Upper lobe of left lung (tissue), 6 donors: ENCODE measurements at places on chromosomes 7 and 10.

DNA sequence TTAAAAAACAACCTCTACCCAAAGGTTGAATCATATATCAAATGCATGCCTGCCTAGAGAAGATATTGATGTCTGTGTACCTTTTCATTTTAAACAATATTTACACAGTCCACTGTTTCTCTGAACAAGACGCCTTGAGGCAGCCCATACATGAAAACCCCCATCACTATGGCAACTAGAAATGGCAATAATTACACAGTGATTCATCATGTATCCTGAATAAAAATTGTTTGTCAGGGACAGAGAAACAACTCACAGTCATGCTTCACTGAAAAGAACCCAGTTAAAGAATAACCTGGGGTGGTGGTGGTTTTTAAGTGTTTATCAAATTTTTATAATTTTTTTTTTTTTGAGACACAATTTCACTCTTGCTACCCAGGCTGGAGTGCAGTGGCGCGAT lies 19.7 kb downstream of the DNAJC12 start:
- no peaks in the 10 kb centered on the region for H3K36me3 ChIP-seq
- no peaks in the 10 kb centered on the region for H3K4me1 ChIP-seq
- no peak overlapping the region for H3K27ac ChIP-seq
- H3K4me3 ChIP-seq, result no peak overlapping the region

GRCh38 chr10:48748573-48748972 lies 63.9 kb downstream of the WDFY4 start:
- H3K27me3 ChIP-seq, result no peaks in the 10 kb centered on the region
- DNase-seq, result no peak
- H3K4me3 ChIP-seq, result no peak overlapping the region
- H3K36me3 ChIP-seq, result no peaks in the 10 kb centered on the region
- no peak overlapping the region for H3K27ac ChIP-seq
- H3K4me1 ChIP-seq, result no peaks in the 10 kb centered on the region

DNA sequence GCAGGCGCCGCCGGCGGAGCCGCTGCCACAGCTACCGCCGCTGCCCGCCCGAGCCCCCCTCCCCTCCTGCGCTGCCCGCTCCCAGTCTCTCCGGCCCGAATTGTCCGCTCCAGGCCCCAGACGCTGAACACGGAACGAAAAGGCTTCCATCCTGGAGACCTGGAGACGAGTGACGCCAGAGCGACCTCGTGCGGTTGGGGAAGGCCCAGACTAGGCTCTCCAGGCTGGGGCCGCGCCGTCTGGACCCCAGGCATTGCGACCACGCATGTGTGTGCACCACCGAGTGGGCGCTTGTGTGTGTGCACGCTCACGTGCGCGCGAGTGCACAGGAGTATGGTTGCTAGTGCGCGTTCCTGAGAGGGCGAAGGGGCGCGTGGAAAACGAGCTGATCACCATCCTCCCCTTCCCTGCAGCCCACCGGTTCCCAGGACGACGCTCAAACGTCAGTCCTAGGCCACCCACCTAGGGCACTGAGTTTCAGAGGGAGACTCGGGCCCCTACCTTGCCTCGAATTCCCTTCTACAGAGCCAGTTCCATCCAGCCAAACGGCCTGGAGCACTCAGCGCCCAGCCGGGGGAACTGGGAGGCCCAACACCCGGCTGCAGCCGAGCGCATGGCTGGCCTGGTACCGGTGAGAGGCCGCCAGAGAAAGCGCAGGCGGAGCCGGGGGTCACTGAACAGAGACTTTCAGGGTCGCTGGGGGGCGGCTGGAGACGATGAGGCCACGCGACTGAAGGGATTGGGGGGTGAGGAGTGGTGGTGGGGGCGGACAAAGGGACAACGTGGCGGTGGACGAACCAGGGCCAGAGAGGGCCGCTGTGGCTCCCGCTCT lies 11.6 kb downstream of the LBX1 start:
- DNase-seq, result peak; percentile 31
- peaks cover 80% of the 10 kb centered on the region for H3K27me3 ChIP-seq
- H3K4me1 ChIP-seq, result peaks cover 56% of the 10 kb centered on the region
- no peaks in the 10 kb centered on the region for H3K36me3 ChIP-seq
- no peak overlapping the region for H3K27ac ChIP-seq

DNA sequence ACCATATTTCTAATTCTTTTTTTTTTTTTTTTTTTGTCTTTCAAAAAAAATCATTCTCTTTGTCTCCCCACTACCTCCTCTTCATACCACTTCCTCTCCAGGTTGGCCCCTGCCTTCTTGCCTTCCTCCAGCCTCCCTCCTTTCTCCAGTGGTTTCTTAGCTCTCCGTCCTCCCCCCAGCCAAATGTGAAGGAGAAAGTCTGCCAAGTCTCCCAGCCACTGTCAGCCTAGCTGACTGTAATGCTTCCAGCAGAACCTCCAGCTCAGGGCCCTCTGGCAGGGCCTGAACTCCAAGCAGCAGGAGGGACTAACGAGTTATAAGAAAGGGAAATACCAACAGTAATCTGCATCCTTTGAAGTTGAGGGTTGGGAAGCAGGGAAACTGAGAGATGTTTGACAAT lies 35.5 kb upstream of the BICC1 start:
- no peaks in the 10 kb centered on the region for H3K4me1 ChIP-seq
- no peak overlapping the region for H3K4me3 ChIP-seq
- H3K27ac ChIP-seq, result no peak overlapping the region
- H3K27me3 ChIP-seq, result no peaks in the 10 kb centered on the region
- no peaks in the 10 kb centered on the region for H3K36me3 ChIP-seq
- no peak for DNase-seq

GRCh38 chr7:148042935-148043631 lies 547.5 kb upstream of the C7orf33 start:
- DNase-seq, result no peak
- H3K4me1 ChIP-seq, result no peaks in the 10 kb centered on the region
- no peak overlapping the region for H3K4me3 ChIP-seq
- no peak overlapping the region for H3K27ac ChIP-seq
- H3K27me3 ChIP-seq, result no peaks in the 10 kb centered on the region

DNA sequence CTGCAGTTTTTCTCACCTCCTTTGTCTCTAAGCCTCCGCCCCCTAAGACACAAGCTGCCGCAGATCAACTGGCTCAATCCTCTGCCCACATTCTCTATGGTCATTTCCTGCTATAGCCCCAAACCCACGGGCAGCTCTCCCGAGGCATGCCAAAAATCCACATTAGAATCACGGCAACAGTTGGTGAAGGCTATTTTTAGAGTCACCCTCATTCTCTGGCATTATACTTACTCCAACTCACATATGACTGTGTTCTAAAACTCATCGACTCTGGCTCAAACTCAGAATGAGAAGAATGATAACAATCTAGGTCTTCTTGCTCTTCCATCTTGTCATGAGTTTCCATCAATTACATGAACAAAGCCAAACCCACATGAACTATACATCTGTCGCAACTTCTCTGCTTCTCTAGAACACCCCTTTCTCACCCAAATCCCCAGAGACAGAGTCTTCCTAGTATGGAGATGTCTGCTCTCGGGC lies 10.9 kb upstream of the KIAA1549 start:
- no peaks in the 10 kb centered on the region for H3K27me3 ChIP-seq
- no peak overlapping the region for H3K27ac ChIP-seq
- no peaks in the 10 kb centered on the region for H3K4me1 ChIP-seq

GRCh38 chr10:47346581-47347302 lies 1.4 kb upstream of the RBP3 start:
- no peaks in the 10 kb centered on the region for H3K36me3 ChIP-seq
- no peak overlapping the region for H3K27ac ChIP-seq
- no peaks in the 10 kb centered on the region for H3K27me3 ChIP-seq
- H3K4me1 ChIP-seq, result no peaks in the 10 kb centered on the region
- DNase-seq, result peak; percentile 58

- peak overlapping the region; percentile 84 for H3K27ac ChIP-seq
- H3K36me3 ChIP-seq, result no peaks in the 10 kb centered on the region
- H3K4me3 ChIP-seq, result no peak overlapping the region
- no peaks in the 10 kb centered on the region for H3K27me3 ChIP-seq
Measured at GRCh38 chr10:69685802-69686585, 55.9 kb downstream of the FAM241B start.

- H3K27ac ChIP-seq, result peak overlapping the region; percentile 90
- H3K27me3 ChIP-seq, result no peaks in the 10 kb centered on the region
- no peak overlapping the region for H3K4me3 ChIP-seq
- peaks cover 94% of the 10 kb centered on the region for H3K4me1 ChIP-seq
- DNase-seq, result no peak
Measured at GRCh38 chr10:79264942-79265341, 82.3 kb upstream of the PPIF start.

GRCh38 chr7:127404286-127405072 lies 12.0 kb upstream of the ZNF800 start:
- no peak overlapping the region for H3K27ac ChIP-seq
- H3K36me3 ChIP-seq, result no peaks in the 10 kb centered on the region
- no peak overlapping the region for H3K4me3 ChIP-seq
- H3K4me1 ChIP-seq, result no peaks in the 10 kb centered on the region
- H3K27me3 ChIP-seq, result no peaks in the 10 kb centered on the region
- no peak for DNase-seq

DNA sequence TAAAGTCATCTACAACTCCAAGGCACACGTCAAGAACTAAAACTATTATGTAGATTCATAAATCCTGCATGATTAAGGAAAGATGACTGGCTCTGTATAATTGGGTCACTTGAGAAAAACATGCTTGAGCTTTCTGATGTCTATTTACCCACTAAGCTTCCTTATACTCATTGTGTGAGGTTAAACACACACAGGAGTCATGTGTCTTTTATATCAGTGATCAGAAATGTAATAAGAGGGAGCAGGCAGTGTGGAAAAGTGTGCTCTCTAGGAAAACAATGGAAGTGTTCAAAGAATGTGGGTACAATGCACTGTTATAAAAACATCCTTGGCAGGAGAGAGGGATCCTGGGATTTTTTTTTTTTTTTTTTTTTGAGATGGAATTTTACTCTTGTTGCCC lies 108.6 kb upstream of the ARID5B start:
- DNase-seq, result no peak
- H3K4me1 ChIP-seq, result peaks cover 11% of the 10 kb centered on the region
- H3K4me3 ChIP-seq, result no peak overlapping the region
- H3K27ac ChIP-seq, result peak overlapping the region; percentile 29

- no peak overlapping the region for H3K4me3 ChIP-seq
- no peak for DNase-seq
- no peaks in the 10 kb centered on the region for H3K4me1 ChIP-seq
- H3K27ac ChIP-seq, result no peak overlapping the region
Measured at GRCh38 chr10:122044045-122044661, 55.2 kb downstream of the TACC2 start.

DNA sequence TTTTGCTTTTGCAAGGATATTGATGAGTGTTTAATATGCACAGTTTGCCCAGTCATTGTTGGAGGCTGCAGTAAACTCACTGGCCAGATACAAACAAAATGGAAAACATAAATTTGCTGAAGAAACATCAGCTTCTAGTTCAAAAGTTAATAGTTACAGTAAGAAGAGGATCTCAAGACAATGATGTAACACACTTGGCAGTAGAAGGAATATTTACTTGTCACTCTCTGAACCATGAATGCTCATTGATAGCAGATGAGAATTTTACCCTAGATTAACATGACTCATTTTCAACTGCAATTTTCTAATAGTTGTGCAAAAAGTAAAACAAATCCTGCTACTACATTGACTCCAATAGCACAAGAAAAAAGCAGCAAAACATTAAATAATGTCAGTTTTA lies 47.7 kb downstream of the VWC2 start:
- no peaks in the 10 kb centered on the region for H3K36me3 ChIP-seq
- no peak for DNase-seq
- H3K4me3 ChIP-seq, result no peak overlapping the region
- no peaks in the 10 kb centered on the region for H3K4me1 ChIP-seq
- H3K27ac ChIP-seq, result no peak overlapping the region
- H3K27me3 ChIP-seq, result no peaks in the 10 kb centered on the region

GRCh38 chr10:125868372-125868975 lies 12.6 kb downstream of the DHX32 start:
- H3K27me3 ChIP-seq, result no peaks in the 10 kb centered on the region
- H3K36me3 ChIP-seq, result peaks cover 10% of the 10 kb centered on the region
- H3K4me3 ChIP-seq, result no peak overlapping the region
- no peak overlapping the region for H3K27ac ChIP-seq
- no peaks in the 10 kb centered on the region for H3K4me1 ChIP-seq
- no peak for DNase-seq

- peaks cover 13% of the 10 kb centered on the region for H3K4me1 ChIP-seq
- no peak for DNase-seq
- no peak overlapping the region for H3K27ac ChIP-seq
- no peaks in the 10 kb centered on the region for H3K27me3 ChIP-seq
- no peaks in the 10 kb centered on the region for H3K36me3 ChIP-seq
Measured at GRCh38 chr7:133364959-133365690, 112.2 kb downstream of the EXOC4 start.

DNA sequence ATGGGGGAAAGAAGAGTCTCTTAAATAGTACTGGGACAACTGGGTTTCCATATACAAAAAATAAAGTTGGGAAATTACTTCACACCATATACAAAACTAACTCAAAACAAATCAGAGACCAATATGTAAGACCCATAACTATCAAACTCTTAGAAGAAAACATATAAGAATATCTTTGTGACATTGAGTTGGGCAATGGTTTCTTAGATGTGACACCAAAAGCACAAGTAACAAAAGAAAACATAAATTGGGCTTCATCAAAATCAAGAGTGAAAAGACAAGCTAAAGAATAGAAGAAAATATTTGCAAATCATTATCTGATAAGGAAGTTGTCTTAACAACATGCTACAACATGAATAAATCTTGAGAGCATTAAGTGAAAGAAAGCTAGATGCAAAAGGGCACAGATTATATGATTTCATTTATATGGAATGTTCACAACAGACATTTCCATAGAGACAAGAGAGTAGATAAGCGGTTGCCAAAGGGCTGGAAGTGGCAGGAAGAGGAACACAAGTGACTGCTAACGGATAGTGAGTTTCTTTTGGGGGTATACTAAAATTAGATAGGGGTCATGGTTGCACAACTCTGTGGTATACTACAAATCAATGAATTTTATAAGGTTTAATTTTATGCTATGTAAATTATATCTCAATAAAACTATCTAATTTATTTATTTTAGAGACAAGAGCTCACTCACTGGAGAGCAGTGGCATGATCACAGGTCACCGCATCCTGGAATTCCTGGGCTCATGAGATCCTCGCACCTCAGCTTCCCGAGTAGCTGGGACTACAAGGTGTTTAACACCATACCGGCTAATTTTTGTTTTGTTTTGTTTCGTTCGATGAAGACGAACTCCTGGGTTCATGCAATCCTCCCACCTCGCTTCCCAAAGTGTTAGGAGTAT lies 35.4 kb downstream of the JMJD1C start:
- peaks cover 39% of the 10 kb centered on the region for H3K4me1 ChIP-seq
- H3K27ac ChIP-seq, result peak overlapping the region; percentile 16
- no peaks in the 10 kb centered on the region for H3K27me3 ChIP-seq
- H3K4me3 ChIP-seq, result no peak overlapping the region
- H3K36me3 ChIP-seq, result no peaks in the 10 kb centered on the region
- no peak for DNase-seq

GRCh38 chr10:33336582-33337325 lies 2.3 kb upstream of the NRP1 start:
- H3K4me1 ChIP-seq, result peaks cover 28% of the 10 kb centered on the region
- no peak for DNase-seq
- H3K36me3 ChIP-seq, result no peaks in the 10 kb centered on the region
- H3K27me3 ChIP-seq, result no peaks in the 10 kb centered on the region
- H3K27ac ChIP-seq, result peak overlapping the region; percentile 90
- peak overlapping the region; percentile 82 for H3K4me3 ChIP-seq

- H3K4me1 ChIP-seq, result no peaks in the 10 kb centered on the region
- H3K27ac ChIP-seq, result no peak overlapping the region
- no peaks in the 10 kb centered on the region for H3K36me3 ChIP-seq
- no peaks in the 10 kb centered on the region for H3K27me3 ChIP-seq
Measured at GRCh38 chr7:107111196-107111595, 57.6 kb upstream of the HBP1 start.

- no peak overlapping the region for H3K27ac ChIP-seq
- no peaks in the 10 kb centered on the region for H3K27me3 ChIP-seq
- H3K4me1 ChIP-seq, result peaks cover 16% of the 10 kb centered on the region
- no peak for DNase-seq
Measured at GRCh38 chr7:139674341-139674740, 103.5 kb downstream of the HIPK2 start.

- no peak overlapping the region for H3K27ac ChIP-seq
- no peaks in the 10 kb centered on the region for H3K4me1 ChIP-seq
- DNase-seq, result no peak
Measured at GRCh38 chr7:15802425-15802824, 115.9 kb upstream of the MEOX2 start.
